Stimulated activated naive CD4-positive, alpha-beta T cell (primary cell): ENCODE measurements at places on chromosomes 11 and 22.

GRCh38 chr11:126375726-126376125 lies 20.2 kb downstream of the ST3GAL4 start:
- no peak for DNase-seq

DNA sequence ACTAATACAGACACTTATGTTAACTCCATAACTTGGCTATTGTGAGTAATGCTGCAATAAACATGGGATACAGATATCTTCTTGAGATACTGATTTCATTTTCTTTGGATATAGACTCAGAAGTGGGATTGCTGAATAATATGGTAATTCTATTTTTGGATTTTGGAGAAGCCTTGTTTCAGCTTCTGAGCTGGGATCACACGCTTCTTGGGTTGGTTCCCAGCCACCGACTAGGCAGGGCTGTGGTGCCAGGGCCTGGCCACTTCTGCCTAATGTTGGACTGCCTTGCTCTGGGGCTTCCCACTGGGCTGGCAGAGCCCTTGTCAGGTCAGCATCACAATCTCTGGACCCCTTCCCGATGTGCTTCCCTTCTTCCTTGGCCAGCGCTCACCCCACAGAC lies 14.0 kb upstream of the MCHR1 start:
- no peak for DNase-seq

- peak; percentile 30 for DNase-seq
Measured at GRCh38 chr11:102476812-102477211, 24.2 kb upstream of the TMEM123 start.

GRCh38 chr11:64150051-64150450 lies 15.9 kb downstream of the MACROD1 start:
- DNase-seq, result no peak
